Common myeloid progenitor, CD34-positive (primary cell): ENCODE measurements at places on chromosomes 2 and 18.

- peaks cover 13% of the 10 kb centered on the region for H3K27me3 ChIP-seq
- no peak overlapping the region for H3K27ac ChIP-seq
- no peak for DNase-seq
- no peaks in the 10 kb centered on the region for H3K36me3 ChIP-seq
- no peaks in the 10 kb centered on the region for H3K4me1 ChIP-seq
- H3K4me3 ChIP-seq, result no peak overlapping the region
These were observed 94.4 kb downstream of the MEP1B start for GRCh38 chr18:32284284-32284683.

- no peak overlapping the region for H3K4me3 ChIP-seq
- peak overlapping the region; percentile 8 for H3K27ac ChIP-seq
- H3K36me3 ChIP-seq, result peaks cover 32% of the 10 kb centered on the region
- DNase-seq, result no peak
- no peaks in the 10 kb centered on the region for H3K27me3 ChIP-seq
These were observed 60.0 kb downstream of the ZEB2 start for GRCh38 chr2:144459937-144460336.

DNA sequence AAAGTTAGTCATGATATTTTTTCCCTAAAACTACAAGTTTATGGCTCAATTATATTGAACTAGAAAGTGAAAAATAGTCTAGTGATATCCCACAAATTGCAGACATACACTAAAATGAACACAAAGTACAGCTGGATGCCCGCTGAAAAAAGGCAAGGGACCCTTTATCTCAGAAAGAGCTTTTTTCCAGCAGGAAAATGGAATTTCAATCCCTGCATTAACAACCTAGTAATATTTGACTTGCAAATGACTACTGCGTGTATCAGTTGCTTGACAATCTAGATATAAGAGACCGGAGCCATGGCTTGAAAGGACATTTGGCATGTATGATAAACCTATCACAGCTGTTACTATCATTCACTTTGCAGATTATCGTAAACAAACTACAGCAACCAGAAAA, 49.1 kb downstream of the LRPPRC start:
- H3K27ac ChIP-seq, result no peak overlapping the region
- H3K4me1 ChIP-seq, result no peaks in the 10 kb centered on the region
- H3K4me3 ChIP-seq, result no peak overlapping the region
- DNase-seq, result no peak

GRCh38 chr2:106869512-106870275, 16.3 kb downstream of the ST6GAL2 start:
- DNase-seq, result no peak
- H3K27me3 ChIP-seq, result no peaks in the 10 kb centered on the region
- H3K4me1 ChIP-seq, result peaks cover 6% of the 10 kb centered on the region
- H3K4me3 ChIP-seq, result no peak overlapping the region
- no peaks in the 10 kb centered on the region for H3K36me3 ChIP-seq

DNA sequence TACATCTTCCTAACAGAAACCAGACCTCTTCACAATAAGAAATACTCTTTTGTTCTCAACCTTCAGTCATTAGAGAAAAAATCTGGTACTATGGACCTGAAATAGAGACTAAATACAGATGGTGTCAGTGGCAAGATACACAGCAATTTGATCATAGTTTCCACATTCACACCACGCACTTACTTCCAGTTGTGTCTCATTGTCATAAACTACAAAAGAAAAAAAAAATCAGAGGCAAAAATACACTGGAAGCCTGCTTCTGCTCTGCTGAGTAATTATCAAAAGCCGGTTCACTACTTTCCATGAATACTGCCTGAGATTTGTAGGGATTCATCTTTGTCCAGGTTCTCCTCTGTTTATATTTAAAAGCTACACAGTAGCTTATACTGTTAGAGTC, 182.6 kb downstream of the PID1 start:
- H3K27me3 ChIP-seq, result no peaks in the 10 kb centered on the region
- no peak overlapping the region for H3K27ac ChIP-seq
- no peak overlapping the region for H3K4me3 ChIP-seq
- H3K36me3 ChIP-seq, result no peaks in the 10 kb centered on the region
- no peak for DNase-seq
- H3K4me1 ChIP-seq, result no peaks in the 10 kb centered on the region

GRCh38 chr2:98833172-98833916, 102.4 kb upstream of the MGAT4A start:
- H3K36me3 ChIP-seq, result no peaks in the 10 kb centered on the region
- H3K4me3 ChIP-seq, result no peak overlapping the region
- peaks cover 16% of the 10 kb centered on the region for H3K4me1 ChIP-seq
- no peaks in the 10 kb centered on the region for H3K27me3 ChIP-seq
- DNase-seq, result no peak

DNA sequence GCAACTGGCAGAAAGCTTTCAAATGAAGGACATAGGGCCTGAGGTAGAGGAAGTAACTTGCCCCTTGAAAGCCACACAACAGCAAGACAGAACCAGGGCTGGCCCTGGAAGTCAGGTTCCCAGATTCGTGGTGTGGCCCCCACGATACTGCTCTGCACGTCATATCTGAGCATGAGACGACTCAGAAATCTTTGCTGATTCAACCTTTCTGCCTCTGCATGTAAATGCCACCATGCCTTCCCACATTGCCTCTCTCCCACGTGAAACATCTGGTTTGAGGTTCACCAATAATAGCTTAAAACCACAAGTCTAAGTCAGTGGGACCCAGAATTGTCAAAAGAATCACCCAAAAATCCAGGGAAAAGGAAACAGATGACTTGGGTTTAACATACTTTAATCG, 214.0 kb upstream of the TRIB2 start:
- DNase-seq, result peak; percentile 73
- no peaks in the 10 kb centered on the region for H3K27me3 ChIP-seq
- no peak overlapping the region for H3K27ac ChIP-seq
- no peak overlapping the region for H3K4me3 ChIP-seq
- H3K4me1 ChIP-seq, result peaks cover 29% of the 10 kb centered on the region

DNA sequence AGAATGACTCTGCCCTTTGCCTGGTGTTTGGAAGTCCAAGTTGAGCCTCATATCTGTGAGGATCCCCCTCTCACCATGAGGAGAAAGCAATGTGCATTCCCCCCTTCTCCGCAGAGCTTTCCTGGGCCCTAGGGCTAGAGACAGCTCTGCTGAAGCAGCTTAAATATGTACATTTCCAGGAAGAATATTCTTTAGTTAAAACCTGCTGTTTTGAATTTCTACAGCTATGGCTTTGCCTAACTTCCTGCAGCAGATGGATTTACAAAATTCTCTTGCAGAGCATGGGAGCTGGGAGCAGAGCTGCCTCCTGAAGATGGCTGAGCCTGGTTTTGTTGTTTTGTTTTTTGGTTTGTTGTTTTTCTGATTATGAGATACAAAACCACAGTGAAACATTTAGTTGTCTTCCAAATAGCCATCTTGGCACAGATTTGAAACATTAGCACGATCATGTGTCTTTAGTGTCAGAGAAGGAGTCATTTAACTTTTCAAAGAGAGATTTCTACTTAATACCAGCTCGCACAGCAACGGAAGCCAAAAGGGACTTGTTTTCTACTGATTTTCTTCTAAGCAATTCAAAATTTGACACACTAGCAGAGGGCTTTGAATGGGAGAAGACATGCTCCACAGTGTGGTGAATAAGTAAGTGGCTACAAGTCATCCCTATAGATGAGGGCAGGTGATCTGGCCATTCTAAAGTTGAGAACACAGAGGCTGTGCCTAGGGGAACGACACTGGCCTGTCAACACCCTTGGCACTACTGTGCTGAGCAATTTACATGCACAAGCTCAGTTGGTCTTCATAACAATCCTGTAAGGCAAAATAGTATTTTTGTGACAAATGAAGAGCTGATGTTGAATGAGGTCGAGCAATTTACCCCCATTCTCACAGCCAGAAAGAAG, 222.6 kb downstream of the MREG start:
- H3K4me1 ChIP-seq, result peaks cover 42% of the 10 kb centered on the region
- H3K27me3 ChIP-seq, result no peaks in the 10 kb centered on the region
- no peak overlapping the region for H3K4me3 ChIP-seq
